ENCODE measurements at places on chromosomes 4 and X. TPM values are rescaled to one million over a fixed set of nuclear protein-coding genes. Genes with fewer than 3 reads are reported as not detected.

GRCh38 chr4:77538574-77539157, 67.0 kb upstream of the CXCL13 start:
- DNase-seq: peak; percentile 77

- peak; percentile 38 for DNase-seq
Measured at GRCh38 chr4:108937066-108937465, 174.2 kb upstream of the ETNPPL start.

DNA sequence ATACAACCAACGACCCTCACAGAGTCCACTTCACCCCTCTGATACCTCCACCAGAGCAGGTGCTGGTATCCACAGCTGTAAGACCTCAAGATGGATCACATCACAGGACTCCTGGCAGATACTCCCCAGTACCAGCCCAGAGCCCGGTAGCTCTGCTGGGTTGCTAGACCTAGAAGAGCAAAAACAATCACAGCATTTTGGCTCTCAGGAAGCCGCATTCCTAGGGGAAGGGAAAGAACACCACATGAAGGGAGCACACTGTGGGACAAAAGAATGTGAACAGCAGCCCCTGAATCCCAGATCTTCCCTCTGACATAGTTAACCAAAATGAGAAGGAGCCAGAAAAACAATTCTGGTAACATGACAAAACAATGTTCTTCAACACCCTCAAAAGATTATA, 303.1 kb upstream of the GRIA3 start:
- no peak for DNase-seq

- DNase-seq: no peak
Measured at GRCh38 chr4:145283909-145284308, 103.5 kb upstream of the OTUD4 start.

DNA sequence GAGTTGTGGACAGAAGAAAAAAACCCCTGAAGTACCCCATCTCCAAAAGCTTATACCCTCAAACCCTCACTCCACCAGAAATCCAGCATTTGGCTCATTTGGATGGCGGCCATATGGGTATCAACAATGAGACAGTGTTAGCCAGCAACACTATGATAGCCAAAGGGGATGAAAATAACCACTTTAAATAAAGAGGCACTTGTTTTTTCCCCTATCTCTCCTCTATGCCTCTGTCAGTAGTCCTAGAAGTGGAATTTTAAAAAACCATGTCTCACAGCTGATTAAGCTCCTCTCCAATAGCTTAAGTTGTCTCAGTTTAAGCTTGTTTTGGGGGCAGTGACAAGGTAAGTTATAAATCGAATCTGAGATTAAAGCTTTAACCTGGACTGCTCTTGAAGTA, 124.0 kb downstream of the MOSPD2 start:
- no peak for DNase-seq

Gene GSX2
- total RNA-seq: not detected

Gene ENAM
- not detected for total RNA-seq

Gene RTL3
- total RNA-seq: not detected

All from H4 (cell line).